ENCODE measurements at places on chromosomes 1 and 21.

DNA sequence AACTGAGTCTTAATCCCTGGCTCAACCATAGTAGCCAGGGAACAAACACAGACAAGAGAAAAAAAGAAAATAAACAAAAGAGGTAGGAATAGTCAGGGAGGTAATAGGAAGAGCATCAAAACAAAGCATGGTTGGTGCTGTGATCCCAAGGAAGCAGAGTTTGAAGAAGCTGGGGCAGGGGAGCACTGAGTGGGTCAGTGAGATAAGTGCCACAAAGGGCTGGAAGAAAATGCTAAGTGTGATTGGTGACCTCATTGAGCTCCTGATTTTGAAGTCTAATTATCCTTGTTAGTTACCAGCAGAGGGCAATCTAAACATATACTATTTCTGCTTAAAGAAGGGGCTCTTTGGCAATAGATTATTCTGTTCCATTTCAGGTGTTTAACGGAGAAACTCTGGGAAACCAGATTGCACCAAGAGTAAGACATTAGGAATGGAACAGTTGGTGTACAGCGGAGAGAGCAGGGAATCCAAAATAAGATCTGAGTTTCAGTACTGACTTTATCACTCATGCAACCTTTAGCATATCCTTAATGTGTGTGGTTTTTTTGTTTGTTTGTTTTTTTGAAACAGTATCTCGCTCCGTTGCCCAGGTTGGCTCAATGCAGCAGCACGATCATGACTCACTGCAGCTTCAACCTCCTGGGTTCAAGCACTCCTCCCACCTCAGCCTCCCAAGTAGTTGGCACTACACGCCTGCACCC, 30.7 kb upstream of the KIAA1614 start:
- peak; percentile 71 for DNase-seq

DNA sequence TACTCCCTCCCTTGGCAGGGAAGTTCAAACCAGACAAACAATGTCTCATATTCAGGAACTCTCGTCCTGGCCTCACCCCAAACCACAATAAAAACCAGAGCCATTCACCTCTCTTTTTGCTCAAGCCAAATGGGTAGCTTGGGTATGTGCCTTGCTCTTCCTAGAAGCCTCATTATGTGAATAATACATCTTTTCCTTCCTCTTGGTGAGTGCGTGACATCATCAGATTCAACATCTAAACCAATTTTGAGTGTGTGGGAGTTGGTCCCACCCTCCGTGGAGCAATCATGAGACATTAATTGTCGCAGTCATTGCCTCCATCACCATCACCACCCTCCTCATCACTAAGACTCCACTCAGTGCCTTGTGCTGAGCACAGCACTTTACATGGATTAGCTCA, 482.9 kb downstream of the PTPRU start:
- no peak for DNase-seq

DNA sequence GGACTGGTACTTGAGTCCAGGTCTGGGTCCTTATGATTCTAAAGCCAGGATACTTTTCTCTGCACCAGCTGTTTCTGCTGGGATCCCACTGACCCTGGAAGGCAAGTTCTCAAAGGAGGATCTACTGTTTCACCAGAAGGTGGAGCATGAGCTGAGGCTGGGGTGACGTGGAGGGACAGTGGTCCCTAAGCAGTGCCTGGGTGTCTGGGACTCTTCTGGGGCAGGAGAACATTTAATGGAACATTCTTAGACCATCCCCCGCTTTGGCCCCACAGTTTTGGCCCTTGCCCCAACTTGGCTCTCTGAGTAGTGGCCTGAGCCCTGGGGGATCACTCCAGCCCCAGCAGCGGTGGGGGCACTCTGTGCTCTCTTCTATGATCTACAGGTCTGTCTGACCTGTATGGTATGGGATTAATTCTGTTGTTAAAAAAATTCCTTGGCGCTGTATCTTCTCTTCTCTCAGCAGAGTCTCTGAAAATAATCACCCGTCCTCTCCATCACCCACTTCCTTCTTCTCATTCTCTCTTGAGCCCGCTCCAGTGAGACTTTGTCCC, 60.3 kb upstream of the CSF3R start:
- no peak for DNase-seq

DNA sequence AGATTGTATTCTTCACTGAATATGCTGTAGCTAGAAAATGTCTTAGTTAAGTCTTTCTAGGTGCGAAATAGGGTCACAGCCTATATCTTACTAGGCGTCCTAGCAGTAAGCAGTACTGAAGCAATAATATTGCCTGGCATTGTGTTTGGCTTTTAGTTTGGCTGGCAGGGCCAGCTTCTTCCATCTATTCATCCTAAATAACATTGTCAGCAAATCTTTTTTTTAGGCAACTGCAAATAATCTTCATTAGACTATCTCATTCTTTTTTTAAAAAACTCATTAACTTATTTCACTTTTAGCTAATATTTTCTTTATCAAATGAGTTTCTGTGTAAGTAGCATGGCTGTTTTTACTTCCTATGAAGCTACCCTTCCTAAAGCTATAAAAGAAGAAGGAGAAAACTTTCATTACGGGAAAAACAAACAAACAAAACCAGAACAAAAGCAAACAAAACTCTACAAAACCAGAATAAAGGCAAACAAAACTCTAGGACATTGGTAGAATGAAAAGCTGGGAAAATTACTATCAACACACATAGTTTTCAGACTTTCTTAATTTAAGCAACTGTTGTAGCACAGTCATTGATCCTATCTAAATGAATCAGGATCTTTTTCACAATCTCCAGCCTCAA, 506.0 kb downstream of the DPYD start:
- DNase-seq: no peak

GRCh38 chr1:33637846-33638440, 165.5 kb downstream of the ZSCAN20 start:
- DNase-seq: no peak

DNA sequence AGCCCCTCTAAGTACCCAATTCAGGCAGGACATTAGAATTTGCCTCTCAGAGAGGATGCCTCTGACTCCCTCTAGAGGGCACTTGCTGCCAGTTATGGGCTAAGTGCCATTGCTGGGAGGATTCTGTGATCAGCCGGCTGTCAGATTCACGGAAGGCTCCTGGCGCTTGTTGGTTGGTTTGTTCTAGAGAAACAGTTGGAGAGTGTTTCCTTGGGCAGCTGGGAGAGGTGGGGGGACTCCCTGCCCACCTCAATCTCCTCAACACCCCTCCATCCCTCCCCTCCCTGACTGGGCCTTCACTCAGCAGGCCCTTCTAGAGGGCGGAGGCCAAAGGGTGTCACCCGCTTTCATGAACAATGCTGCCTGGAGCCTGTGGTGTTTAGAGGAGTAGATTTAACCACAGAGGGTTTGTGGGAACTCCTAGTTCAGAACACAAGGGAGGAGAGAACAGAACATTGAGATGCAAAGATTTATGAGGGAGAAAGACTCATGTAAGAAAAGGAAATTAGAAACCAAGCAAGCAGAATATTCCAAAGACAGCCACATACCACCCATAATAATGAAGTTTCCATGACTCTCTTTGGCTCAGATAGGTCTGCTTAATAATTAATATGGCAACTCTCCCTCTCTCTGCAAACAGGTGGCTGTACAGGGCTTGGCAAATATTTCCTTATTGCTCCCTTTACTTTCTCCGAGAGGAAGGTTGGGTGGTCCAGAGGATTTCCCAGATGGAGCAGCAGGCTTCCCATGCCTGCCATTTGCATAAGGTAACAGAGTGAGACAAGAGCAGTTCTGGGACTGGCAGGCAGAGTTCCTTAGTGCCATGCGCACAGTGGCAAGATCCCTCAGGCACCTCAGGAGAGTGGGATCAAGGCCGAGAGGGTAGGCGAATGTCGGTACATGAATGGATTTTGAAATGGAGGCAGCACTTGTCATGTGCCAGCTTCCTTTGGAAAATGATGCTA, 30.0 kb upstream of the ACP6 start:
- peak; percentile 92 for DNase-seq

DNA sequence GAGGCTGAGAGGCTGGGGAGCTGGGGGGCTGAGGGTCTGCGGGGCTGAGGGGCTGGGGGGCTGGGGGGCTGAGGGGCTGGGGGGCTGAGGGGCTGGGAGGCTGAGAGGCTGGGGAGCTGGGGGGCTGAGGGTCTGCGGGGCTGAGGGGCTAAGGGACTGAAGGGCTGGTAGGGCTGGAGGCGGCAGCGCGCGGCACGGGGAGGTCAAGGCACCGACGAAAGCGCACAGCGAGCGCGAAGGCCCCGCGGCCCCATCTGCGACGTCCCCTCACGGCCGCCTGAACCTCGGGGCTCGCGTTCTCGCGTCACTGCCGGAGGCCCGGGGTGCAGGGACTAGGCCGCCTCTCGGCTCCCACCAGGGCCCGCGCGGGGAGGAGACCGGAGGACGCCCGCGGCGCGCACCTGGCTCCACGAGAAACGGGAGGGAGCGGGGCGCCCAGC, 356 bp downstream of the INTS11 start:
- DNase-seq: no peak

GRCh38 chr21:46108827-46109312, 11.0 kb downstream of the COL6A2 start:
- DNase-seq: no peak

DNA sequence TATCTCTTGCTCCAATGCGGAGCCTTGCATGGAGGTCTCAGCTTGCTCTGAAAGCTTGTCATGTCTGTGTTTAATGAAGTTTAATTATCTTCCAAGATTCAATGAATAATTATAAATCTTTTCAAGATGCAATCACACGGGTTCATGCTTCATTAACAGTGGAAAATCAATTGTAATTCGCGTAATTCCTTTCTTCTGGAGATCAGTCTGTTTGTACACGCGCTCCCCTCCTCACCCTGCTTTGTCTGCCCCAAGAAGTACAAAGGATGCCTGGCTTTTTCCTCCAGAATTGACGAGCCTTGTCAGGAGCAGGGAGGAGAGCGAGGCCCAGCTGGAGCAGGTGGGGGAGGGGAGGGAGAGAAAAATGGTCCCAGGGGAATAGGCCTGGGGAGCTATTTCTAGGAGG, 65.0 kb upstream of the DISP3 start:
- no peak for DNase-seq

GRCh38 chr1:156840186-156840897, 18.6 kb downstream of the INSRR start:
- no peak for DNase-seq

DNA sequence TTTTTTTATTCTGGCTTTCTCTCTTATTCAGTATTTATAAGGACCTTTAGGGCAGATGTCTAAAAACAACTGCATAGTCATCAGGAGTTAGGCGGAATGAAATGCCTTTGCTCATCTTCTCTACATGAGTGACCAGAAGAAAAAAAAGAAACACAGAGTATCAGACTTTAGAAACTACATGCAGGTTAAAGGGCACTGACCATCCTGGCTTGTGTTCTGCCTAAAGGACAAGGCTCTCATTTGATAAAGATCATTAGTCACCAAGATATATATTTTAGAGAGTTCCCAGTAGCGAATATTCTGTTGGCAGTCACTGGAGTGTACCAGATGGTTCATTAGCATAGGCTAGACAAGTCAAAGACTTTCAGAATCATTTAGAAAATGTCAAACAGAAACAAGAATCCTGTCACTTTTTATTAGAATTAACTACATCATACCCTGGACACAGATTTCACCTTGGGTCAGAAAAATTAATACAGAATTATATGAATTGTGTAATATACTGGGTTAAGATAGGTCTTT, 145.6 kb downstream of the NR5A2 start:
- DNase-seq: peak; percentile 15

DNA sequence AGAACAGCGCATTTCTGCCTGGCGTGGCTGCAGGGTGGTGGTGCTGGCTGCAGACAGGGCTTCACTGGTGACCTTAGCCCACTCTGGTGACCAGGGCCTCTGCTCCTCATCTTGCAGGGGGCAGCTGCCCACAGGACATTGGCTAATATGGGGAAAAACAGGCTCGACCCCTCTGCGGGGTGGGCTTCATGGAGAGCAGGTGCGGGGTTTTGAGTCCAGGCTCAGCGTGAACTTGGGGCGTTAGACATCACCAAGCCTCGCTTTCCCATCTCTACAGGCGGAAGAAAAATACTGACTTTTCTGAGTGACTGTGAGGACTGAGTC, 24.4 kb downstream of the LHX4 start:
- no peak for DNase-seq

- DNase-seq: no peak
Measured at GRCh38 chr1:89532228-89532627, 7.6 kb downstream of the LRRC8B start.

DNA sequence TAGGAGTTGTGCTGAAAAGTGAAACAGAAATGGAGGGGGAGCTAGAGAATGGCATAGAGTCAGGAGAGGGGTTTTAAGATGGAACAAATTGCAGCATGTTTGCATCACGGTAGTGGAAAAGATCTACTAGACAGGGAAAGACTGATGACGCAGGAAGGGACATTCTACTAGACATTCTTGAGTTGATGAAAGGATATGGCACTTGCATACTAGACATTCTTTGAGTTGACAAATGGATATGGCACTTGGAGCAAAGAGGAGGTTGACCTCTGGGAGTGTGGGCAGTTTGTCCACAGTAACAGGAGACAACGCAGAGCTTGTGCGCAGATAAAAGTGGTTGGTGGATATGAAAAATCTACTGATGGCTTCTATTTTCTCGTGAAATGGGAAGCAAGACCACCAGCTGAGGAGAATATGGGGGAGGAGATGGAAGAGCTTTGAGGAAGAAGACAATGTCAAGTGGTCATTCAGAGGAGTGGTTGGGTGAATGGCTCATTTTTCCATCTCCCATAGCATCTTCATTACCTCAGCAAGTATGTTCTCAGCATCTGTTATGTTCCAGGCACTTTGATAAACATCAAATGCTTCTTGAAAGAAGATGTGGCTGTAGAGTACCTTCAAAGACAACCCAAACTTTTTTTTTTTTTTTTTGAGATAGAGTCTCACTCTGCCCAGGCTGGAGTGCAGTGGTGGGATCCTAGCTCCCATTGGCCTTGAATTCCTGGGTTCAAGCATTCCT, 2.4 kb upstream of the CTPS1 start:
- no peak for DNase-seq

DNA sequence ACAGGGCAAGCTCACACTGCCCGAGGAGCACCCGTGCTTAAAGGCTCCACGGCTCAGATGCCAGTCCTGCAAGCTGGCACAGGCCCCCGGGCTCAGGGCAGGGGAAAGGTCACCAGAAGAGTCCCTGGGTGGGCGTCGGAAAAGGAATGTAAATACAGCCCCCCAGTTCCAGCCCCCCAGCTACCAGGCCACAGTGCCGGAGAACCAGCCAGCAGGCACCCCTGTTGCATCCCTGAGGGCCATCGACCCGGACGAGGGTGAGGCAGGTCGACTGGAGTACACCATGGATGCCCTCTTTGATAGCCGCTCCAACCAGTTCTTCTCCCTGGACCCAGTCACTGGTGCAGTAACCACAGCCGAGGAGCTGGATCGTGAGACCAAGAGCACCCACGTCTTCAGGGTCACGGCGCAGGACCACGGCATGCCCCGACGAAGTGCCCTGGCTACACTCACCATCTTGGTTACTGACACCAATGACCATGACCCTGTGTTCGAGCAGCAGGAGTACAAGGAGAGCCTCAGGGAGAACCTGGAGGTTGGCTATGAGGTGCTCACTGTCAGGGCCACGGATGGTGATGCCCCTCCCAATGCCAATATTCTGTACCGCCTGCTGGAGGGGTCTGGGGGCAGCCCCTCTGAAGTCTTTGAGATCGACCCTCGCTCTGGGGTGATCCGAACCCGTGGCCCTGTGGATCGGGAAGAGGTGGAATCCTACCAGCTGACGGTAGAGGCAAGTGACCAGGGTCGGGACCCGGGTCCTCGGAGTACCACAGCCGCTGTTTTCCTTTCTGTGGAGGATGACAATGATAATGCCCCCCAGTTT, 1.3 kb downstream of the CELSR2 start:
- DNase-seq: no peak

- no peak for DNase-seq
Measured at GRCh38 chr1:106523497-106523896, 533.0 kb upstream of the PRMT6 start.

Measured in COLO829 (cell line).